ENCODE measurements at places on chromosomes 2 and 18.

DNA sequence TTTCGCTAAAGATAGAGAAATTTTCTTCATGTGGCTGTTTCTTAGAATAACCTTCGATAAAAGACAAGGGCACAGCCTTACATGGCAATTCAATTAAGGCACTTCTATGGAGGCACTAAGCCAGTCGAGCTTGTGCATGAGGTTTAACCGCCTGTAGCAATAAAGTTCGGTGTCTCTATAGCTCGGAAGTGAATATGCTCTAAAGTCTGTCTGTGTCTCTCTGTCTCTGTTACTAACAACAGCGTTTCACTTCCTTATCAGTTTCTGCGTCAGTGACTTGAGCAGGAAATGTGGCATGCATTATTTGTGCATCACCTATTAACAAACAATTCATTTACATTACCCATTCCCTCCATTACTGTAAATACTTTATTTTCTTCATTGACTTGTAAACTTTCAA is 365.1 kb upstream of the NETO1 start:
- DNase-seq: no peak

DNA sequence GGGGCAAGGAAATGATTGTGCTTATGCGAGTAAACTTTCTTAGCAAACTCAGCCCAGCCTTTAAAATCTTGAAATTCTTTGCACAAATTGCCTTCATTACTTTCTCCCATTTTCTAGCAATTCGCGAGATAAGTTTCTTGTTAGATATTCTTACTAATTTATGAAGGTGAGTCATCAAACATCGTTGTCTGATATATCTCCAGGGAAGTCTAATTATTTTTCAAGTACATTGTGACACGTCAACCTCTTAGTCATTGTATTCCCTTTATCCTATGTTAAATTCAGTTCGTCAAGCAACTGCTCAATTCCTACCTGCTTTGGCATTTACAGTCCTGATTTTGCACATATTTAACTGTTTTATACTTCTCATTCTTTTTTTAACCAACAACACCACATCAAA is 854.5 kb upstream of the CRIM1 start:
- DNase-seq: no peak

DNA sequence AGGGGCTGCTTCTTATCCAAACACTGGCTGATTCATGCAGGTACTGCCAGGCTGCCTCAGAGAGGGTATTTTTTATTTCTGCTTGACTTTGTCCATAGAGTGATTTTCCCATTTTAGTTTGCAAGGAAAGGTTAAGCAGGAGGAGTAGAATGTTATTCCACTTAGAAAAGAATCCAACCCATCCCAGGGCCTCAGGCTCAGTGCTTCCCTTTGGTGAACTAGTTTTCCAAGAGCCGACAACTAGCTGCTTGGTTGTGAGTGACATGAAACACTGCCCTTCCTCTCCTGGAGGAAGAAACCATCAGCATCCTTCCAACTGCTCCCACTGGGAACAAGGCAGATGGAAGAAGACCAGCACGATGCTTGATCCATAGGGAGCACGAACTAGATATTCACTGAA is 58.5 kb downstream of the BCL2 start:
- no peak for DNase-seq

GRCh38 chr2:126275098-126275497 is 380.9 kb upstream of the GYPC start:
- no peak for DNase-seq

- no peak for DNase-seq
Measured at GRCh38 chr2:160303076-160303475, 103.0 kb upstream of the ITGB6 start.

DNA sequence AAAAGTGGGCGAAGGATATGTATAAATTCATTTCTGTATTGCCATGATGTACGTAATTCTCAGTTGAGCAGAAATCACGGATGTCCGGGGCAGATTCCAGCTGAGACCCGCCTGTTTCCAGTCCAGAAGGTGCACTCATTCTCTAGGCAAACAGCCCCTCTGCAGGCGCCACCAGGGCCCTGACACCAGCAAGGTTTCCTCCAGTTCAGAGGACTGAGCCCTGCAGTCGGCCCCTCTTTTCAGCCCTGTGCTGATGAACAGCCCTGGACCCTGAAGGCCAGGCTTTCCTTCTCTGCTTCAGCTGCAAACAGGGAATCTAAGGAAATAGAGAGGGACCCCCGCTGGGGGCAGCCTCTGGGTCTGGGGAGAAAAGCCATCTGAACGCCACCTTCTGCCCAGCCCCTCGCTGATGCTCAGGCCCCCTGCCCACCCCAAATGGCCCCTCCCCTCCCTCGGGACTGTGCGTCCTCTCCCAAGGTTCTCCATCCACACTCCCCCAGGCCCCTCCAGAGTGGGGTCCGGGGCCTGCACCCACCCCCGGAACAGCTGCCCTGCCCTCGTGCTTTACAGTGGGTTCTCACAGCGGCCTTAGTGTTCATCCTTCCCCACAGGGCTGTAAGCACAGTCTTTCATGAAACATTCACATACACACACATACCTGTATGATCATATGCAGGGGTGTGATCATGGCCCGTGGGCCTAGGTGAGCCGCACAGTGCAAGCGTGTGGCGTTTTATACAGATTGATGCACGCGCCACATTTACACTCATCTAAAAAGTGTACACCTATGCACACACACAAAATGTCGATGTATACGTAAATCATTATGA is 12.1 kb downstream of the COPS9 start:
- no peak for DNase-seq

DNA sequence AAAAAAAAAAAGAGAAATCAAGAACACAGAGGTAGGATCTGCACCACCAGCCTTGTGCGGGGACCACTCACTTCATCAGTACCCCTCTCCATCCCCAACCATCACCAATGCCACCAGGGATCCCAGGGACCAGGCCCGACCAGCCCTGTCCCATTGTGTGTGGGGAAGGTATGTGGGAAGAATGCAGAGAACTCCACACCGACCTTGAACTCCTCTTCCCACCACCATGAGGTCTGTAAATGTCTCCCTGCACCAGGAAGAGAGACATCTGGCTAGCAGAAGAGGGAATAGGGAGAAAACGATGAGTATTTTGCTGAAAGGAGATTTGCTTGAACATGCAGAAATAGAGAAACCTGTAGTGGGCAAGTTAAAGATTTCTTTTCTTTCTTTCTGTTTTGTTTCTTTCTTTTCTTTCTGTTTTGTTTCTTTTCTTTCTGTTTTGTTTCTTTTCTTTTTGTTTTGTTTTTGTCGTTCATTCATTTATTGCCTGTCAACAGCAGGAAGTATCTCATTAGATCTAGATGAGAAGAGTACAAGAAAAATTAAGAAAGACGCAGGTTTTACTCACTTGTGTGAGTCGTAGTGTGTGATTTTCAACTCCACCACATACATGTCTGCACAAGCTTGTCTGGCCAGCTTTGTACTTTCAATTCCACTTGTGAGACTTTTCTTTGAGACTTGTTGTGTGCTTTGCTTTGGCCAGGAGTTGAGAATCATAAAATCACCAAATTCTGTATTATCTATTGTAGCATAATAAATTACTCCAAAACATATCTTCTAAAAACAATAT is 179.8 kb upstream of the HAAO start:
- no peak for DNase-seq

DNA sequence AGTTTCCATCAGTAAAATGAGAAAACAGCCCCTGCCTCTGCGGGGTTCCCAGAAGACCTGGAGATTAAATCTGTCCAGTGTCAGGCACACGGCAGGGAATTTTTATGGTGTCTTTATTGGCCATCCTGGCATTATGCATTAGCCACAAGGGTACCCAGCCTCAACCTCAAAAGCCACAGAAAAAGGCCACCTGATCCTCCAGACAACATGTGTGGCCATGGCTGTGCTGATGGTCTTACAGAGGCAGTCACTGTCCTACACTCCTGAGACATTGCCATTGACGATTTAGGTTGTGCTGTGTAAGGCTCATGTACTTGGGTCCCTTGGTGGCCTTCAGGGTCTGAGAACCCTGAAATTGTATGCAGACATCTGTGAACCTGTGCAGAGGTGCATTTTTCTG is 115.6 kb downstream of the SMAD7 start:
- no peak for DNase-seq

GRCh38 chr2:104312684-104313083 is 541.2 kb upstream of the POU3F3 start:
- no peak for DNase-seq
